GM12878 (cell line): ENCODE measurements at places on chromosomes 5 and 9. TPM values are rescaled to one million over a fixed set of nuclear protein-coding genes. Genes with fewer than 3 reads are reported as not detected.

Gene IL3
- total RNA-seq: not detected in 2 replicates

Gene BAAT
- 0.16 and 0.26 TPM in 2 replicates for total RNA-seq

Gene PCDHB7
- not detected in 2 replicates for total RNA-seq

GRCh38 chr5:72121052-72121779 is 13.9 kb downstream of the MAP1B start:
- no peak overlapping the region for H3K4me3 ChIP-seq
- H3K4me1 ChIP-seq: no peaks in the 10 kb centered on the region
- no peak for DNase-seq
- H3K27ac ChIP-seq: no peak overlapping the region

Gene ARRDC1
- 21.0 and 23.1 TPM in 2 replicates for total RNA-seq

- no peak overlapping the region for H3K4me3 ChIP-seq
- peaks cover 24% of the 10 kb centered on the region for H3K36me3 ChIP-seq
- no peaks in the 10 kb centered on the region for H3K4me1 ChIP-seq
- H3K27ac ChIP-seq: no peak overlapping the region
- no peak for DNase-seq
- no peaks in the 10 kb centered on the region for H3K27me3 ChIP-seq
Measured at GRCh38 chr5:149518620-149519019, 32.6 kb downstream of the CSNK1A1 start.

GRCh38 chr5:148336704-148337435 is 1.5 kb downstream of the SPINK9 start:
- no peak overlapping the region for H3K27ac ChIP-seq
- no peak overlapping the region for H3K4me3 ChIP-seq
- DNase-seq: peak; percentile 8
- H3K27me3 ChIP-seq: no peaks in the 10 kb centered on the region
